ENCODE measurements at places on chromosomes 5 and 9.

GRCh38 chr9:89609426-89610006 is 4.7 kb downstream of the GADD45G start:
- DNase-seq = no peak

DNA sequence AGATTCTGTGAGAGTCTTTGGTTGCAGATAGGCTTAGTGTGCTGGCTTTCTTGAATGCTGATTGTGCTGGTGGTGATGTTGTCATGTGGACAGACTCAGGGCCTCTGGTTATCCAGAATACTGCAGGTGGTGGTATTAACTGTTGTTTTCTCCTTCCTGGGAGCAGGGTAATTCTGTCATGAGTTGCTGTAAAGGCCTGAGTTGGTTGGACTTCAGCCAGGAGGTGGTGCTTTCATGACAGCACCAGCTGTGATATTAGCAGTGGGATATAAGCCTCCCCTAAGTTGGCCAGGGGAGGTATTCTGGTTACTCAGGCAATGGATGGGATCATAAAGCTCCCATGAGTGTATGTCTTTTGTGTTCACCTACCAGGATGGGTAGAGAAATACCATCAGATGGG is 16.4 kb upstream of the RNF180 start:
- DNase-seq = no peak

GRCh38 chr9:9754186-9754585 is 858.6 kb downstream of the PTPRD start:
- no peak for DNase-seq

DNA sequence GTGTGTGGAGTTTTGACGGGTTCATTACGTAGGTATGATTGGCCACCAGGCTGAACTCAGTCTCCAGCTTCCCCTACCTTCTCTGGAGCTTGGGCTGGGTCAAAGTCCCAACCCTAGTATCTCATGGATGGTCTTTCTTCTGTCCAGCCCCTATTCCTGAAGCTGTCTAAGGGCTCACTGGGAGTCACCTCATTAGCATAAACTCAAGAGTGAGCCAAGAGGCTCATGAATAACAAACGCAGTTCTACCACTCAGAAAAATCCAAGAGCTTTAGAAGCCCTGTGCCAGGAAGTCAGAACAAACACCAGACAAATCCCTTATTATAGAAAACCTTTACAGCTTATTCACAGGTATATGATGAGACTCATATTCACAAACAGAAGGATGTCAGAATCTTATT is 180.3 kb upstream of the NFIL3 start:
- DNase-seq = no peak
